ENCODE measurements at places on chromosomes 16 and 17.

GRCh38 chr17:62704381-62704971 lies 77.0 kb downstream of the MRC2 start:
- no peak for DNase-seq

DNA sequence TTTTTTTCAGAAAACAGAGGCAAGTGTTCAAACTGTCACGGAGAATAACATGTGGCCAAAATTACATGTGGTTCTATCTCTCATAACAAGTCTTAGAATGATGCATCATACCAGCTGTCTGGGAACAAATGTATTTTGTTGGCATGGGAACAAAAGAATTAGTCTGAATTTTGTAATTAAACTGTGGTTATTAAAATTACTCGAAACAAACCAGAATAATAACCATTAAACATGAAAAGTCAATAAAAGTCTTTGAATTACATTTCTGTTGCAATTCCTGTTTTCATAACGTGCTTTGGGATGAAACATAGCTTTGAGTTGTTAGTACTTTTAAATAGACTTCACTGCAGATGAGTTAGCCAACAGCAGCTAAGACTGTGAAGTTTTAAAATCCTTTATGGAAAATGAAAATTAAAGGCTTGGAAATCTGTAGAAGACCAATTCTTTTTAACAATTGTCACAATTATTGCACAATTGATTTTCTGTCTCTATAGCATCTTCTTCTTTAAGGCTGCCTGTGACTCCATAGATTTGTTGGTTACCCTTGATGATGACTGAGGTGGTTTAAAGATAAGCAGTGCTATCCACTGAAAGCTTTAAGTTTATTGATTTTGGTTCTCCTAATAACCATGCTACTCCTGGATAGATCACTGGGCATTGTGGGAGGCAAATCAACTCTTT lies 117.9 kb upstream of the AXIN2 start:
- no peak for DNase-seq

- no peak for DNase-seq
These were observed 188.3 kb downstream of the IRF8 start for GRCh38 chr16:86087011-86087895.

DNA sequence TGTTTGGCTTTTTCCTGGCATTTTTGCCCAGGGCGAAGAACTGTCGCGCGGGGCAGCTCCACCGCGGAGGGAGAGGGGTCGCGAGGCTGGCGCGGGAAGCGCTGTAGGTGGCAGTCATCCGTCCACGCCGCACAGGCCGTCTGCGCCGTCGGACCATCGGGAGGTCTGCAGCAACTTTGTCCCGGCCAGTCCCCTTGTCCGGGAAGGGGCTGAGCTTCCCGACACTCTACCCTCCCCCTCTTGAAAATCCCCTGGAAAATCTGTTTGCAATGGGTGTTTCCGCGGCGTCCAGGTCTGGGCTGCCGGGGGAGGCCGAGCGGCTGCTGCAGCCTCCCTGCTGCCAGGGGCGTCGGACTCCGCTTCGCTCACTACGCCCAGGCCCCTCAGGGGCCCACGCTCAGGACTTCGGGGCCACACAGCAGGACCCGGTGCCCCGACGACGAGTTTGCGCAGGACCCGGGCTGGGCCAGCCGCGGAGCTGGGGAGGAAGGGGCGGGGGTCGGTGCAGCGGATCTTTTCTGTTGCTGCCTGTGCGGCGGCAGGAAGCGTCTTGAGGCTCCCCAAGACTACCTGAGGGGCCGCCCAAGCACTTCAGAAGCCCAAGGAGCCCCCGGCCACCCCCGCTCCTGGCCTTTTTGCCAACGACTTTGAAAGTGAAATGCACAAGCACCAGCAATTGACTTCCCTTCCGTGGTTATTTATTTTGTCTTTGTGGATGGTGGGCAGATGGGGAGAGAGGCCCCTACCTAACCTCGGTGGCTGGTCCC lies 2.3 kb upstream of the CBX4 start:
- no peak for DNase-seq

- peak; percentile 21 for DNase-seq
These were observed 1.3 kb downstream of the GSPT1 start for GRCh38 chr16:11914210-11915113.

DNA sequence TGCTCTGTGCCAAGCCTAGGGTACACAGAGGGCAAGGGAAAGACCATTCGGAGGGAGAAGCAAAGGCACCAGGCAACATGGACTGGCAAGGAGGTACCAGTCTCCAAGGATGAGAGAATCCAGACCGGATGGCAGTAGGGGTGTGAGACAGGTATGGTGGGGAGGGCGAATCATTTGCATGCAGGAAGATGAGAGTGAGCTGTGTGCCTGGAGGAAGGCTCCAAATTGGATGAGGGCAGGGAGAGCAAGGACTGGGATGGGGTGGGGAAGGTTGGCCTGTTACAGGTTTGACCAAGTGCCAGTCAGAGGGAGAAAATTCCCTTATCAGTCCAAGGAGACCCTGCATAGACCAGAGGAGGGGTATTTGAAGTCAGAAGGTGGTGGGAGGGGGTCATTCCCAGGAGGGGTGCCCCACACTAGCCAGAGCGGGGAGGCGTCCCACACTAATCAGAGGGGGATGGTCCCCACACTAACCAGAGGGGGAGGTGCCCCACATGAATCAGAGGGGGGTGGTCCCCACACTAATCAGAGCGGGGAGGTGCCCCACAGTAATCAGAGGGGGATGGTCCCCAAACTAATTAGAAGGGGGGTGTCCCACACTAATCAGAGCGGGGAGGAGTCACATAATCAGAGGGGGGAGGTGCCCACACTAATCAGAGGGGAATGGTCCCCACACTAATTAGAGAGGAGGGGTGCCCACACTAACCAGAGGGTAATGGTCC lies 737 bp downstream of the CANT1 start:
- no peak for DNase-seq

- no peak for DNase-seq
These were observed 3.4 kb downstream of the TMEM11 start for GRCh38 chr17:21210411-21211076.

GRCh38 chr17:81866440-81867169 lies 4.5 kb downstream of the ARHGDIA start:
- no peak for DNase-seq

DNA sequence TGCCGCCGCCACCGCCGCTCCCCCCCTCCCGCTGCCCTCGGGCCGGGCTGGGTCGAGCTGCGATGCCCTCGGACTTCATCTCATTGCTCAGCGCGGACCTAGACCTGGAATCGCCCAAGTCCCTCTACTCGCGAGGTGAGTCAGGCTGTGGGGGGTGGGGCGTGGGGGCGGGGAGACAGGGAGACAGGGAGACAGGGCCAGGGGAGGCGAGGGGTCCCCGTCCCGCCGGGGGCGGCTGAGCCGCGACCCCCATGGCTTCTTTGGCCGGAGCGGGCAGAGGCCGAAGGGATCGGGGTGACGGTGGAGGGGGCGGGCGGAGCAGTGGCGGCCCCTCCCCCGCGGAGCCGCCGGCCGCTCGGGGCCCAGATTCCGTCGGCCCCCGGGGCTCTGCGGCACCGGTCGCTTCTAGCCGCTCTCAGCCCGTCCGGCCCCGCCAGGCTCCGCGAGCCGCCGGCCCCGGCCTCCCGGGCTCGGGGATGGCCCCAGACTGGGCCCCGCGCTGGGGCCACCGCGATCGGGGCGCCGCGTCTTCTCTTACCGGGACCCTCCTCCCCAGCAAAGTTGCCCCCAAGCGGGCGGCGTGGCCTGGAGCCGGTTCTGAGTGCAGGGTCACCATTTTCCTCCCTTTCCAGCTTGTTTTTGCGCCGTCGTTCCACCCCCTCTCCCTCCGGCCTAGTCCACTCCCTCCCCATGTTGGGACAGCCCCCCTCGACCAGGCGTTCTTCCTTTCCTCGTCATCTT lies 644 bp downstream of the NFAT5 start:
- peak; percentile 12 for DNase-seq

DNA sequence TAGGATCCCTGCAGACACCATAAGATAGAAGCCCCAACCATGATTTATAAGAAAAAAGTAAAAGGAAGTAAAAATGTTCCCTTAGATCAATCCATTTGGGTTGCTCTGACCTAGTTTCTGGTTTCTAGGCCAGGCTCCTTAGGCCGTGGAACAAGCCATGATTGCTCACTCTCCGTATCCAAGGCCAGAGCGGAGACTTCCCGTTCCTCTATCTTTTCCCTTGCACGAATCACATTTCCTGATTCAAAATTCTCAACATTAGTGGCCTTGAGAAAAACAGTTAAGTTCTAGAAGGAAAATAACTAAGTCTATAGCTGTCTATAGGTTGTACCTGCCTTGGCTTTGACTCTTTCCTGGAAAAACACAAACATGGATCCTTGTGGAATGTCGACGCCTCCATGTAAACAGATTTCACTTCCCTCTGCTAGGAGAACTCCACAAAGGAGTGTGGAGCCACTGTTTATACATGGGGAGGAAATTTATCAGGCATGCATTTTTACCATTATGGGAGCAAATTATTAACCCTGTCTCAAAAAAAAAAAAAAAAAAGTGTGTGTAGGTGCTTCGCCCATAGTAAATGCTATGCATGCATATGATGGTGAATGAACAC lies 149.6 kb downstream of the ZFHX3 start:
- DNase-seq = no peak

GRCh38 chr16:73527187-73527586 lies 479.3 kb upstream of the ZFHX3 start:
- no peak for DNase-seq

GRCh38 chr16:58471209-58471975 lies 28.6 kb upstream of the NDRG4 start:
- DNase-seq = no peak
